Prostate gland (tissue), 2 donors: ENCODE measurements at places on chromosomes 5 and 9.
A peak's percentile ranks its signal among the peaks of the same experiment; 100 is the strongest.

- DNase-seq: no peak
These were observed 138.6 kb downstream of the ERCC6L2 start for GRCh38 chr9:96014078-96014477.

GRCh38 chr9:12516573-12516972, 176.6 kb upstream of the TYRP1 start:
- no peak for DNase-seq

GRCh38 chr5:35804201-35804653, 52.5 kb upstream of the IL7R start:
- no peak for DNase-seq

DNA sequence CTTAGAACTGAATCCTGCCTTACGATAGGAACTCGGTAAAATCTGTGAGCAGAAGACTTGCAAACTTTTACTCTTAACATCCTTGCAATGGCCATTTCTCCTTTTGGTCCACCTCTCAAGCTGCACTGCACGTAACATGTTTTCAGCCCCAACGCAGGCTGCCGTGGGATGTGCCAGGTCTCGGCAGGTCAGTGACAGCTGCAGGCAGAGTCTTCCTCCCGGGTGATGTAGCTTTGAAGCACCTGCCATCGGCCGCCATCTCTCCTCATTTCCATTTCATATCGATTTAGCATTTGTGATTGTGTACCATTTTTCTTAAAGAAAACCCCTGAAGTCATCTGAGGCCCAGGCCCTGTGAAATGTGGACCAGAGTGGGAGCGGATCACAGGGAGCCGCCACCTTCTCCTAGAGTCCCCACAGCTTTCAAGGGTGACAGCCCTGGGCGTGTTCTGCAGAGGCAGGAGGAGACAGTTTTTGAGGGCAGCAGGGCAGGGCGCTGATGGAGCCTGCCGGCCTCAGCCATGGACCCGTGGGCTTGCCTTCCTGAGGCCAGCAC, 25.8 kb upstream of the LPCAT1 start:
- no peak for DNase-seq

DNA sequence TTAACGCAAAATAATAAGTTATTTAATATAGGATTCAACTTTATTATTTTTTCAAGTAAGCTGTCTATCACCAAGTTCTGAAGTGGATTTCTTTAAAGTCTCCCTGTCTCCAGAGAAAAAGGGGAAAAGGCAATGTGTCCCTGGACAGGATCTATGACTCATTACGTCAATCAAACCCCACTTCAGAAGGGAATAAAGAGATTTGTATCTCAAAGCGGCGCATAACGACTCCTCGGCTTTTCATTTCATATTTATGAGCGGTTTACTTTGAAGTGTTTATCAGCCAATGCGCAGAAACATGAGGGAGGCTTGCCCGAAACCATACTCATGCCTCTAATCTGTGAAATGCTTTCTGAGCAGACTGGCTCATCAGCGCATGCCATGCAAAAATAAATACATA, 938.6 kb upstream of the WWC1 start:
- no peak for DNase-seq

DNA sequence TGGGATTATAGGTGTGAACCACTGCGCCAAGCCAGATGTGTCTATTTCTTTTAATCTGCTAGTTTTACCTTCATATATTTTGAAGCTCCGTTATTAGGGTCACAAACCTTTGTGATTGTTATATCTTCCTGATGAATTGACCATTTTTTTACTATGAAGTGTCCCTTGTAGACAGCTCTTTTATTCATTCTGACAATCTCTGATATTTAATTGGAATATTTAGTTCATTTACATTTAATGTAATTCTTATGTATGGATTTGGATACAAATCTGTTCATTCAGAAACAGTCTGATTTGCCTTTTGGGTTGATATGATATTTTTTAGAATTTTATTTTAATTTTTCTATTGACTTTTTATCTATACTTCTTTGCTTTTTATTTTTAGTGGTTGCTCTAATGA, 17.2 kb downstream of the ERCC6L2 start:
- DNase-seq: no peak

DNA sequence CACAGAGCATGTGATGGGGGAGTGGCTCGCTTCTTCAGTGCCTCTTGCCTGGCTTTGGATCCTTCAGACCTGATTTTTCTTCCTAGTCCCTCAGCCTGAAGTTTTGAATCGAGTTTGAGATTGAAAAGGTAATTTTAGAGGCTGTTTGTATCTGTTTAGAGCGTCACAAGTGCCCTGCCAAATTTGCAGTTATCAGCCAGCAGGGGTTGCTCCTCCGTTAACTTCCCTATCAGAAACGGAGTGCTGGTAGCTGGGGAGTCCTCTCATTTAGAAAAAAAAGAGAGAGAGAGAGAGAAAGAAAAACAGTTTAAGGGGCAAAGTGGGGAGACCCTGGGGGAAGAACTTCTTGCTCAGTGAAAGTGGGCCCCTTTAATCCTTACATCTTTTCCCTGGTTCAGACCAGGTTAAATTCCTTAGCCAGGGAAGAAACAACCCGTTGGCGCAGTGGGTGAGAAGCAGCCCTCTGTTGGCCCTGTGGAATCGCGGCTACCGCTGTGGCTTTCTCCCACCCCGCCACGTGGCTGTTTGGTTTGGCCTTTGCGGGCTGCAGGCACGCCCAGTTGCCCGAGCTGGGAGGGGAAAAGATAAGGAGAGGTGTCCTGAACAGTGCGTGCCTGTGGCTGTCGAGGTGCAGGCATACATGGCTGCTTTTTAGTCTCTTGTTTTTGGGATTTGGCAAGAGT, 576.7 kb upstream of the ACO1 start:
- DNase-seq: no peak

DNA sequence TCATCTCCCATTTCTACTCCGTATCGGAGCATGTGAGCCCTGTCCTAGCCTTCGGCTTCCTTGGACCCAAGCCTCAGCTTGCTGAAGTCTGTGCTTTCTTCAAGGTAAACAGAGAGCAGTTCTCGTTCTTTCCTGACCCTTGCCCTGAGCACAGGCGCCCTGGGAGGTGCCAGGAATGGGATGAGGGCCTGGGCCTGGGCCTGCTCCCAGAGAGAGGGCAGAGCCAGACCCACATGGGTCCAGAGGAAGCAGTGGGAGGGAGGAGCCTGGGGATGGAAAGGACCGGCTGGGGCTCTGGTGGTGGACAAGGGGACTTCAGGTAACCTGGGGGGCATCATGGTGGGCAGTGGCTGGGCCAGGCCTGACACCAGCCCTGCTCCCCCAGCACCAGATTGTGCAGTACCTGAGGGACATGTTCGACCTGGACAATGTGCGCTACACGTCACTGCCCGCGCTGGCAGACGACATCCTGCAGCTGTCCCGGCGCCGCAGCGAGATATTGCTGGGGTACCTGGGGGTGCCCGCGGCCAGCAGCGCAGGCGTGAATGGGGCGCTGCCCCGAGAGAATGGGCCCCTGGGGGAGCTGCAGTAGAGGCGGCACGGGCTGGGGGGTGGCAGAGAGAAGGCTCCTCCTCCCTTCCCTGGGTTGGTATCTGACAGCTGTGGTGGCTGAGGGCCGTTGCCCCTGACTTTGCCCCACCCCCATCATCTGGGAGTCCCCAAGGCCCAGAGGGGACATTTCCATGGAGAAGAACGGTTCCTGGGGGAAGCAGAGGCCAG, 10.9 kb upstream of the DOLPP1 start:
- DNase-seq: no peak

DNA sequence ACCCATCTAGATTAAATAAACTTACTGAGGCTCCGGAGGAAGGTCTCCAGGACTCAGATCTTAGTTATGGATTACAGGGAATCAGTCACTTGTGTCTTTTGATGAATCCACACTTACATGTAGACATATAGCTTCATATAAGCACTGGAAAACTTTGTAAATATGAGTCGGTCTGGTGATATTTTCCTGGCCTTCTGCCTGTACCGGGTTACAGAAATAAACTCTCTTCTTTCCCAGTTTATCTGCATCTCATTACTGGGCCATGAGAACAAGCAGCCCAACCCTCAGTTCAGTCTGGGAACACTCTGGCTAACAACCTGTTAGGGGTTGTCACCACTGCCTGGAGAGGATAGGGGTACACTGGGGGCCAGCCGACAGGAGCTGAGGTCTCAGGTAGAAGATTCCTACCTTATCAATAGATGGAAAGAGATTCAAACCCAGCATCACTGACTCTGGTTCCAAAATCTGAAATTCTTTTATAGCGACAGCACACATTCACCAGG, 59.1 kb downstream of the THBS4 start:
- DNase-seq: no peak

DNA sequence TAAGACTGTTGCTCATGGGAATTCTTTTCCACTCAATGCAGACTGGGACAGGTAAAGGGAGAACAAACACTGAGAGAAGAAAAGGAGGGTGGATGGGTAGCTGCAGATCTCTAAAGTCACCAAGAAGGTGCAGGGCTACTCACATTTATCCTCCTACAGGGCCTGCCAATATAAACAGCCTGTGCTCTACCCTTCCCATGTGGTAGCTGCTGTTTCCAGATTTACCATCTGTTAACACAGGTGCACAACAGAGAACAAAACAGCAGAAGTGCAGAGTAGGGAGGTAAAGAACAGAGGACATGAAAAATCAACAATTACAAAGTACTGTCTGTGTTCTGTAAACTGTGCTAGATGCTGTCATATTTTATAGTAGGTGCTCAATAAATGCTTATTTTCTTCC, 26.0 kb downstream of the JAKMIP2 start:
- peak; percentile 43 for DNase-seq

- no peak for DNase-seq
These were observed 2220.7 kb upstream of the C9orf72 start for GRCh38 chr9:29793970-29794369.

- DNase-seq: peak; percentile 63
These were observed 38.1 kb downstream of the SLC12A2 start for GRCh38 chr5:128121651-128122050.

DNA sequence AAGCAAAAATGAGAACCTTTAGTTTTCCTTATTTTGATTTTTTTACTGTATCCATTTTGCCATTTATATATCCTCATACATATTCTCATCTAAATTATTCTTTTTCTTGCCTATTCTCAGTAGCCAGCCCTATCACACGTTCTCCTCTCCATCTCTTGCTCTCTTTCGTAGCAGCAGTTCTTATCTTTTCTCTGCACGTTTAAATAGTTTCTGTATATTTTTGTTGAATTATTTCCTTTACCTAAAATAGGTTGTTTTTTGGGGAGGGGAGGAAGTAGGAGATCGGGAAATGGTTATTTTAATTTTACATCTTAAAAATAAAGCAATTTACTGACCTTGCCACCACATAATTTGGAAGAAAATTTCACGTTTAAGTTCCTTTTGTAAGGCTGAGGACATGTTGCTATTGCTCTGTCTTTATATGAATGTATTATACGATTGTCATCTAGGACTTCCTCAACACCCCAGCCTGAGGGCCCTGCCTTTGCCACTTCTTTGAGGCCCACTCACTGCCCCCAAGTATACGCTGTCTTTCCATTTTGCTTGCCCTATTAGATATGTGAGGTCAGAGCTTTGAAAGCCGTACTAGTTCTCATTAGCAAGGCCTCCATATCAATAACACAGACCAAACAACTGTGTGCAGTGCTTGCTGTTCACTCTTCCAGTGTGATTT, 140.3 kb downstream of the GNAQ start:
- DNase-seq: no peak

DNA sequence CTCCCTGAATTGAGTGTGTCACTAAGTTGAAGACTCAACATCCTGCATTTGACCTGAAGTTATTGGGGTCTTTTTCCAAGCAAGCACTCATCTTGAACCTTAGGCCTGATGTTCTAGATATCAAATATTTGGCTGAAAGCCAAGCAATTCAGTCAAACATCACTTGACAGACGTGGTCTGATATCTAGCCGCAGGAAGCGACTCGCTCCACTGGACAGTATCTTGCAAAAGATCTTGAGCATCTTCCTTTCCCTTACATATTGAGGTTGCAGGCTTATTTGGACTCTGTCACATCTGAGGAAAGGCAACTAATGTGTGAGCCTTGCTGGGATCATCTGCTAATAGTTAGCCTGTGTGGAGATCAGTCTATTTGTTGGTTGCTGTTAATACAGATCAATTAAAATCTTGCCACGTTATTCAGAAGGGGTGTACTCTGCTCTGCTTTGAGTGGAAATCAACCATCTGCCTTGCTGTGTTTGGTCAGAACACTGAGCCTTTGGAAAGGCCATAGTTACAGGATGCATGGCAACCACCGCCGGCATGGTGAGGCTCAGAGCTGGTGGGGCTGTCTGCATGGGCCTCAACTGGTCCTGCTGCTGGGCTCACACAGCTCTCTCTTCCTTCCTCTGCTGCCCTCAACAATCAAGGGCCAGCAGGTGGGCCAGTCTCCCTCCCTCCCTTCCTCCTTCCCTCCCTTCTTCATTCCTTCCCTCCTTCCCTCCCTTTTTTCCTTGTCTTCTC, 166.9 kb upstream of the KLF9 start:
- no peak for DNase-seq

DNA sequence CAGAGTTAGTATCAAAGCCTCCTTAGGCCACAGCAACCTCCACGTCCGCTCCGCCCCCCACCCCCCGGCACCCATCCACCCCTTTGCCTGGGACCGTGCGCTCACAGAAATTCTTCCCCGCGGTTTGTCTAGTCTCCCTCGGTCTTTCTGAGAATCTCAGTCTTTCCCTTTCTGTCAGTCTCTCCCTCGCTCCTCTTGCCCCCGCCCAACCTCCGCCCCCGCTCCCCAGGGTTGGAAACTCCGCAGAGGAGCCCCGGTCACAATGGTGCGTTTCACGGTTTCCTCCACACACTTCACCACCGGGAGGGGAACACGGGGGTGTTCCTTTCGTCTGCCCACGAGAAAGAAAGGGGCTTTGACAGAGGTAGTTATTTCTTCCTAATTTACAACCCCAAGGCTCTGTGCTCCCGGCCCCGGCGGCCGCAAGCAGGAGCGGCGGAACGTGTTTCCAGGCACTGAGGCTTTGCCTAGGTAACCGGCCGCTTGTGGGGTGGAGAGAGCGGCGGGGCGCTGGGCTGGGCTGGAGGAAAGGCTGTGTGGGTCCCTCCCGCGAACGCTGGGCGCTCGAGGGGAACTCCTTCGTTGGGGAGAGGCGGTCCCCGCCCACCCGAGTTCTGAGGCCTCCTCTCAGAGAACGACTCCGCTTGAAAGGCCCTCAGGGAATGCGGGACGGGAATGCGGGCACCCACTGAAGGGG, 2.1 kb downstream of the NR4A3 start:
- DNase-seq: peak; percentile 27
